Fibroblast of villous mesenchyme (primary cell): ENCODE measurements at places on chromosomes 11 and 22. TPM values are rescaled to one million over a fixed set of nuclear protein-coding genes. Genes with fewer than 3 reads are reported as not detected.

The C11orf97 gene
- not detected in 2 replicates for total RNA-seq

The BLID gene
- total RNA-seq: 6.0 and 9.3 TPM in 2 replicates

The ALG12 gene
- 17.1 and 20.3 TPM in 2 replicates for total RNA-seq

The MS4A3 gene
- total RNA-seq: not detected in 2 replicates

The GGTLC2 gene
- total RNA-seq: not detected in 2 replicates
